Heart left ventricle (tissue), 16 donors: ENCODE measurements at places on chromosomes 1 and 21. TPM values are rescaled to one million over a fixed set of nuclear protein-coding genes. Genes with fewer than 3 reads are reported as not detected.
A peak's percentile ranks its signal among the peaks of the same experiment; 100 is the strongest.

DNA sequence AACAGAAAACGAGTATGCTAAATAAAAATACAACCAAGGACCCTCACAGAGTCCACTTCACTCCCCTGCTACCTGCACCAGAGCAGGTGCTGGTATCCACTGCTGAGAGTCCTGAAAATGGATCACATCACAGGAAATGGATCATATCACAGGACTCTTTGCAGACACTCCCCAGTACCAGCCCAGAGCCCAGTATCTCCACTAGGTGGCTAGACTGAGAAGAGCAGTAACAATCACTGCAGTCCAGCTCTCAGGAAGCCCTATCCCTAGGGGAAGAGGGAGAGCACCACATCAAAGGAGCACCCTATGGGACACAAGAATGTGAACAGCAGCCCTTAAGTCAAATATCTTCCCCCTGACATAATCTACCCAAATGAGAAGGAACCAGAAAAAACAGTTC lies 28.0 kb downstream of the AGBL4 start:
- no peaks in the 10 kb centered on the region for H3K4me1 ChIP-seq
- H3K4me3 ChIP-seq = no peak overlapping the region
- DNase-seq = no peak
- H3K27ac ChIP-seq = no peak overlapping the region

DNA sequence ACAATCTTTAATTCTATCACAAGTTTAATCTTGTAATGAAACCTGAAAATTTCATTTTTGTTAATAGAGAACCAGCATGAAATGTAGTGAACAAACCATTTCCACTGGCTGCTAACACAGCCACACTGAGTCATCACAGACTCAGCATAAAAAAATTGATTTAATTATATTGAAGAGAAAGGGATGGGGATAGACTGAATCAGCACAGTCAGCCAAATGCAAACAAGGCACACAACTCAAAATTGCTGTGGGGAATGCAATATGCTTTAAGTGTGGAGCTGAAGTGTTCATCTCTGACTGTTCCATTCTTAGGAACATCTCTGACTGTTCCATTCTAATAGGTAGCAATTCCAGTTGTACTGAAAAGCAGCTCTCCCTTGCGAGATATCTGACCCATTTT lies 299.8 kb downstream of the MRPL39 start:
- no peaks in the 10 kb centered on the region for H3K36me3 ChIP-seq
- H3K27ac ChIP-seq = no peak overlapping the region
- H3K4me3 ChIP-seq = no peak overlapping the region
- no peaks in the 10 kb centered on the region for H3K27me3 ChIP-seq

DNA sequence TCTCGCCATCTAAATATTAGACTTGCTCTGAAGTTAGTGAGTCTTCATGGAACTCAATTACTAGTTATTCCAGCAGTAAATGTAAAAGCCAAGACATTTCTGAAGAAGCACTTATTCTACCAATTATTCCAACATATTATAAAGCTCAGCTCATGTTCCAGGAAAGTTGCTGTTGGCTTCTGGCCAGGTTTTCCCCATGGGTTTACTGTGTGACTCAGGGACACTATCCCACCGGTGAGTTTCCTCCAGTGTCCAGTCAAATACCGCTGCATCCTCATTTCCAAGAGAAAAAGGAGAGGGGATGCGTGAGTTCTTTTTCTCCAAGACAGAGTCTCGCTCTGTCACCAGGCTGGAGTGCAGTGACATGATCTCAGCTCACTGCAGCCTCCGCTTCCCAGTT lies 9.2 kb upstream of the HHIPL2 start:
- DNase-seq = no peak
- no peaks in the 10 kb centered on the region for H3K27me3 ChIP-seq
- H3K4me3 ChIP-seq = no peak overlapping the region
- no peaks in the 10 kb centered on the region for H3K4me1 ChIP-seq
- H3K27ac ChIP-seq = no peak overlapping the region
- H3K36me3 ChIP-seq = peaks cover 58% of the 10 kb centered on the region

GRCh38 chr1:116128664-116129063 lies 17.5 kb downstream of the MAB21L3 start:
- H3K4me3 ChIP-seq = no peak overlapping the region
- no peaks in the 10 kb centered on the region for H3K36me3 ChIP-seq
- no peaks in the 10 kb centered on the region for H3K27me3 ChIP-seq
- no peak for DNase-seq

GRCh38 chr1:11499601-11500331 lies 20.8 kb downstream of the DISP3 start:
- no peak overlapping the region for H3K27ac ChIP-seq
- H3K36me3 ChIP-seq = no peaks in the 10 kb centered on the region
- no peak overlapping the region for H3K4me3 ChIP-seq
- no peak for DNase-seq

DNA sequence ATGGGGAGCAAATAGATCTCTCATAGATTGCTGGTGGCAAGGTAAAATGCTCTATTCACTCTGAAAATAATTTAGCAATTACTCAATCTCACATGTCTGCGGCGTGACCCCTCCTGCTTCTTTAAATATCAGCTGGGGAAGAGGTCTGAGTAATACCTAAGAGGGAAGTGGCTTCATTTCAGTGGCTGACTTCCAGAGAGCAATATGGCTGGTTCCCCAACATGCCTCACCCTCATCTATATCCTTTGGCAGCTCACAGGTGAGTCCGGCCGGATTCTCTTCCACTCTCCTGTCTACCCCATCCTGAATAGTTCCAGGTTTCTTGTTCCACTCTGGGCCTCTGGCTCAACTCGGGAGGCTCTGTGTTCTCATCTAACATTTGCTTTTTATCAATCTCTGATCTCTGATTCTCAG lies at the start of gene SLAMF7:
Gene SLAMF7 (plus strand): TSS at position 150 of the 414 bp plus-strand sequence. CDS start 55 bp downstream, at position 205.
- H3K4me1 ChIP-seq = no peaks in the 10 kb centered on the region
- no peaks in the 10 kb centered on the region for H3K36me3 ChIP-seq
- H3K27me3 ChIP-seq = no peaks in the 10 kb centered on the region
- no peak within 1 kb of the TSS for H3K27ac ChIP-seq

DNA sequence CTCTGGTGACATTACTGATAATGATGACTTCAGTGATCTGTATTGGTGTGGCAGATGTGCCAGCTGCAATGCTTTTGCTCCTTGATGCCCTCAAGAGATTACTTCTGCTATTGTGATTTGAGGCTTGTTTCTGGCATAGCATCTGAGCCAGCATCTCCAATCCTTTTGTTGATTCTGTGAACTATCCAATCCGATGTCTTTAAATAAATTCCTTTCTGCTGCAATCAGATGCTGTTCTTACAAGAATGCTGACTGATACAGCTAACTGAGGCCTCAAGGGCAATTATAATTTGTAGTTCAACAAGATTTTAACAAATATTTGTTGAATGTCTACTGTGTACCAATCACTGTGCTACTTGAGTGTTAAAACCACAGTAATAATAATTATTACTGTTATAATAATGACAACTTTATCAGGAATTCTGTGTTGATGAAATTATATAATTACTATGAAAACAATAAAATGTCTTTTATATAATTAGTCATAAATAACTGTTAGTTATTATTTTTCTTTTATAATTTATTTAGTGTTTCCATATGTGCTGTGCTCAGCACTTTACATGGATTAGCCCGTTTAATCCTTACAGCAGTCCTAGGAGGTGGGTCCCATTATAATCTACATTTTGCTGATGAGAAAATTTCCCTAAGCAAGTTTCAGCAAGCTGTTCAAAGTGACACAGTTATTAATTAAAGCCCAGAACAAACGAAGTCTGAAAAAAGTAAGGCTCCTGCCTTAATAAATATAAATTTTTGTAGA lies 308.2 kb downstream of the BRINP3 start:
- DNase-seq = no peak
- H3K36me3 ChIP-seq = no peaks in the 10 kb centered on the region
- no peaks in the 10 kb centered on the region for H3K27me3 ChIP-seq
- no peak overlapping the region for H3K27ac ChIP-seq
- no peaks in the 10 kb centered on the region for H3K4me1 ChIP-seq

- peaks cover 7% of the 10 kb centered on the region for H3K27me3 ChIP-seq
- no peak for DNase-seq
- H3K4me3 ChIP-seq = no peak overlapping the region
- H3K4me1 ChIP-seq = no peaks in the 10 kb centered on the region
Measured at GRCh38 chr1:4083231-4084047, 183.4 kb upstream of the C1orf174 start.

GRCh38 chr1:15412175-15412800 lies 2.6 kb downstream of the EFHD2 start:
- peak overlapping the region; percentile 62 for H3K27ac ChIP-seq
- H3K4me3 ChIP-seq = peak overlapping the region; percentile 93
- no peak for DNase-seq
- H3K27me3 ChIP-seq = no peaks in the 10 kb centered on the region

LCA5L gene
- total RNA-seq = 1.5 TPM
